ENCODE measurements at places on chromosomes 5 and 9. TPM values are rescaled to one million over a fixed set of nuclear protein-coding genes. Genes with fewer than 3 reads are reported as not detected.

GRCh38 chr5:133382661-133383579 is 229.4 kb downstream of the FSTL4 start:
- DNase-seq, result no peak

DNA sequence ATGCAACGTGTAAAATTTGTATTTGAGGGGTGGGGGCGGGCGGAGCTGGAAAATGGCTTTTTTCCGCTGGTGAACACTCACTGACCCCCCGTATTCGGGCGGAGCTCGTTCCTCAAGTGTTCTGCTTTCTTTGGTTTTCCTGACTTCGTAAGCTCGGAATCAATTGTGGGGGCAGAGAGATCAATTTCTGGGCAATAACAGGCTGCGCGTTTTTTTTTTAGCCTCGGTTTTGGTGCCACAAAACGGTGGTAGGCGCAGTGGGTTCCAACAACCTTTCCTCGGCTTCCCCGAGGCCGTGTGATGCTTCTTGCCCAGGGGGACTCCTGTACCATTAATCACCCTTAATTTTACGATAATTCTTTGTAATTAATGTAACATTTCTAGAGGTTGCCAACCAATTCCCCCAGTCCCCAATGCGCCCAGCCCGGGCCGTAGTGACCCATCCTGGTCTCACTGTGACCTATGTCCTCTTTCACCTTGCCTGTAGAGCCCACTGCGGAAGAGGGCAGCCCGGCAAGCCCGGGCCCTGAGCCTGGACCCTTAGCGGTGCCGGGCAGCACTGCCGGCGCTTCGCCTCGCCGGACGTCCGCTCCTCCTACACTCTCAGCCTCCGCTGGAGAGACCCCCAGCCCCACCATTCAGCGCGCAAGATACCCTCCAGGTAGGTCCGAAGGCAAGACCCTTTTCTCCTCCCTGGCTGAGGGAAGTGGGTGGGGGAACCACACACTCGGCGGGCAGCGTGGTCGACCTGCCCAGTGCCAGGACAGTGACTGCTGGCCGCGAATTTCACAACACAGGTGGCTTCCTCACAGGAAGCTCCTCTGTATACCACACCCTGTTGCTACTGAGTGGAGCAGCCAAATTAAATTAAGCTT is 3.7 kb downstream of the NR4A3 start:
- no peak for DNase-seq

The BARHL1 gene
- polyA plus RNA-seq, result not detected

- no peak for DNase-seq
Measured at GRCh38 chr5:127700237-127700766, 2.9 kb upstream of the CCDC192 start.

DNA sequence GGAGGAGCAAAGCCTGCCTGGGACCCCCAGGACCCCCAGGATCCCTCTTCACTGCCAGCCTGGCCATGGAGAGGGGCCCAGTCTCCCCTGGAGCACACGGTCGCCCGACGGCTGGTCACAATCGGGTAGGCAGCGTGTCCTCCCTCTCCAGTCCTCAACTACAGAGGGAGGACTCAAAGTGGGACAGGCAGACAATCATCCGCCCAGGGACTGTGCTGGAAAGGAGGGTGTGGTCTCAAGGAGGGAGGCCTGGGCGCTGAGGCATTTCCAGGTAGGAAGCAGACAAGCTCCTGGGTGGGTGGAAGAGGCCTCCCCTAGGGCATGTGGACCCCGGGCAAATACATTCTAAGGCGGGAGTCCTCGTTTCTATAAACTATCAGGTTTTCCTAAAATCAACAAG is 93.2 kb upstream of the ADAMTS2 start:
- no peak for DNase-seq

The FSTL4 gene
- 1.0 TPM for polyA plus RNA-seq

- peak; percentile 73 for DNase-seq
Measured at GRCh38 chr9:77475641-77476473, 172.3 kb downstream of the GNA14 start.

- DNase-seq, result peak; percentile 28
Measured at GRCh38 chr5:109739741-109740728, 50.3 kb downstream of the MAN2A1 start.

All from muscle of leg (tissue), 16 donors.